Inflammatory macrophage (primary cell): ENCODE measurements at places on chromosomes 2 and 18.

DNA sequence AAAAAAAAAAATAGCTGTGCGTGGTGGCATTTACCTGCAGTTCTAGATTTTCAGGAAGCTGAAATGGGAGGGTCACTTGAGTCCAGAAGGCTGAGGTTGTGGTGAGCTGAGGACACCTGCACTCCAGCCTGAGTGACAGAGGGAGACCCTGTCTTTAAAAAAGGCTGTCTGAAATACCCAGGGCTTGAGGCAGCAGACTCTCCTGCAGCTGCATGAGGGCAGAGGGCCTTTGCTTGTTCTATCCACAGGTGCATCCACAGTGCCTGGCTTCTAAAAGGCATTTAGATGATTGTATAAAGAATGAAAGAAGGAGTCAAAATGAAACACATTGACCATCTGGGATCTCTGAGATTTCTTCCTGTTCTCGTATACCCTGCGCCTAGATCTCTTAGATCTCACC, 152.9 kb downstream of the MGAT5 start:
- DNase-seq, result no peak

- DNase-seq, result no peak
Measured at GRCh38 chr18:68763083-68763482, 34.8 kb upstream of the CCDC102B start.

DNA sequence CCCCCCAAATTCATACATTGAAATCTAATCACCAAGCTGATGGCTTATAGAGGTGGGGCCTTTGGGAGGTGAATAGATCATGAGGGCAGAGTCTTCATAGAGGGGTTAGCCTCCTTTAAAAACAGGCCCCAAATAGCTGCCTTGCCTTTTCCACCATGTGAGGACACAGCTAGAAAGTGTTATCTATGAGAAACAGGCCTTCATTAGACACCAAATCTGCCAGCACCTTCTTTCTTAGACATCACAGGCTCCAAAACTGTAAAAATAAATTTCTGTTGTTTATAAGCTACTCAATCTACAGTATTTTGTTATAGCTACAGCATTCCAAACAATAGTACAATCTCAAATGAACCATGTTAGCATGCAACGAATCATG, 459.3 kb upstream of the GCFC2 start:
- no peak for DNase-seq

GRCh38 chr2:15042801-15043217, 410.3 kb downstream of the LRATD1 start:
- no peak for DNase-seq

- no peak for DNase-seq
Measured at GRCh38 chr2:194301946-194302345, 1355.1 kb upstream of the SLC39A10 start.

GRCh38 chr2:64848363-64848762, 140.8 kb upstream of the SLC1A4 start:
- no peak for DNase-seq

DNA sequence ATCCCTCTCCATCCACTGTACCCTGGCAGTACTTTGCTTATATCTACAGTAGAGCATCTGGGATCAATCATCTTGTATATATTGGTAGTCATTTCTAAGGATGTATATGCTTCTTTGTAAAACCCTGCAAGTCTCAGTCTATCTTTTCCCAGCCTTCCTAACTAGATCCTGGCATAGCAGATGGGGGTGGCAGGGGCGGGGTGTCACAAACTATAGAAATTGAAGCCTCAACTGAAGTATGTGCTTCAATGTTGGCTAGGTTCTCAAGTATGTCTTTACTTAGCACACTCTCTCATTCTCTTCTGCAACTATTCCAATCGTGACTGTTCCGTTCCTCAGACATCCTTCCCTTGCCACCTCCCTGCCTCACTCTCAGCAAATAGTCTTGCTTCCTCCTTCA, 30.1 kb upstream of the AGPS start:
- DNase-seq, result no peak

GRCh38 chr2:36633470-36634092, 35.6 kb upstream of the FEZ2 start:
- DNase-seq, result no peak

GRCh38 chr2:191545361-191545760, 132.6 kb upstream of the NABP1 start:
- DNase-seq, result no peak

GRCh38 chr2:70199320-70199864, 8.6 kb upstream of the C2orf42 start:
- no peak for DNase-seq

DNA sequence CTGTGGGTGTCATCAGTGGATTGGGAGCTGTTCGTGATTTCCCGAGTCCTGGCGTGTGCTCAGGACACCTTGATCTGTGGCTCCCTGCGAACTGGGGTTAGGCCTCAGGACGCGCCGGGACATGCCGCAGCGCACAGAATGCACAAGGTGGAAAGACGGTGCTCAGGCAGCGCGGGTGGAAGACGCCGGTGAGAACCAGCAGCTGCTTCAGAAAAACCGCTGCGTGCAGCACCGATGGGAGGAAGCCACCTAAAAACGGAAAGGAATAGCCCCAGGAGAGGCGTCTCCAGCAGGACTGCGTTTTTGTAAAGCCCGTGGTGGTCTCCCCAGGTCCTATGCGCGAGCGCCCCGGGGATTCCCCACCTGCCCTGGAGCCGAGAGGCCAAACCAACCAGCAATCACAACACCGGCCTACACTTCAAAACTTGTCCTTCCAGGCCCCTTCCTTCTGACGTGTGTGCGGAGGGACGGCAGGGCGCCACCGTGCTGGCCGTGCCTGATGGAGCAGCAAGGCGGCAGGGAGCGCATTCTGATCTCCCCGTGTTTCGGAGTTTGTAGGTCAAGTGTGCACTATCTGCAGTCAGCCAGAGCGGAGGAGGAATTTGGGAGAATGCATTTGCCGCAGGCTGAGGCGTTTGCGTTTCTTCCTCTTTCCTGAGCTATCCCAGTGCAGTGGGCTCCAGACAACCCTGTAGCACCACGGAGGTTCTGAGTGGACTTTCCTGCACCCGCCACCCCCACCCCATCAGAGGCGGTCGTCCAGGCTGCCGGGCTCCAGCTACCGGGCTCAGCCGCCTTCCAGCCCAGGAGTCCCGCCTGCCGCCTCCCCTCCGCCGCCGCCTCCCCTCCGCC, 32.2 kb downstream of the RTP5 start:
- DNase-seq, result no peak

GRCh38 chr2:20680744-20681375, 13.9 kb downstream of the GDF7 start:
- DNase-seq, result no peak

DNA sequence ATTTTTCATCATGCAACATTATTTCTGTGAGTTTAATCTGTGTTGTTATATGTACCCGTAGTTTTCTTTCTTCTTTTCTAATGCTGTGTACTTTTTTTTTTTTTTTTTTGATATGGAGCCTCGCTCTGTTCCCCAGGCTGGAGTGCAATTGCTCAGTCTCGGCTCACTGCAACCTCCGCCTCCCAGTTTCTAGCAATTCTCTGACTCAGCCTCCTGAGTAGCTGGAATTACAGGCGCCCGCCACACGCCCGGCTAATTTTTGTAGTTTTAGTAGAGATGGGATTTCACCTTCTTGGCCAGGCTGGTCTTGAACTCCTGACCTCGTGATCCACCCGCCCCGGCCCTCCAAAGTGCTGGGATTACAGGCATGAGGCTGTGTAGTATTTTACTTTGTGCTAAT, 155.4 kb downstream of the GALR1 start:
- DNase-seq, result no peak

GRCh38 chr2:105235388-105236059, 6.0 kb upstream of the GPR45 start:
- DNase-seq, result peak; percentile 71

DNA sequence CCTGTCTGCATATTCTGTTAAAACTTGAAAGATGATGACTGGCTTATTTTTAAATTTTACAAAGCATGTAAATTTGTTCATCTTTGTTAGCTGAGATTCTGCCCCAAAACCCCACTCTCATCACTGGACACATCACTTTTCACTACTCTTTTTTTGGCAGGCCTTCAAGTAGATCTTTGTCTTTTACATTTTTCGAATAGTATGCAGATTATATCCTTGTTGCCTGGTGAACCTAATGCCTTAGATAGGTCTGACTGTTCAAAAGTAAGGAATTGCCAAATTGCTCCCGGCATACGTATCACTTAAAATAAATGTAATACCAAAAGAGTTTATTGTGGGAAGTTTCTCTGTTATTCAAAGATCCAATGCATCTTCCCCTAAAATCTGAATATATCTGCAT, 303.3 kb downstream of the XIRP2 start:
- DNase-seq, result no peak

DNA sequence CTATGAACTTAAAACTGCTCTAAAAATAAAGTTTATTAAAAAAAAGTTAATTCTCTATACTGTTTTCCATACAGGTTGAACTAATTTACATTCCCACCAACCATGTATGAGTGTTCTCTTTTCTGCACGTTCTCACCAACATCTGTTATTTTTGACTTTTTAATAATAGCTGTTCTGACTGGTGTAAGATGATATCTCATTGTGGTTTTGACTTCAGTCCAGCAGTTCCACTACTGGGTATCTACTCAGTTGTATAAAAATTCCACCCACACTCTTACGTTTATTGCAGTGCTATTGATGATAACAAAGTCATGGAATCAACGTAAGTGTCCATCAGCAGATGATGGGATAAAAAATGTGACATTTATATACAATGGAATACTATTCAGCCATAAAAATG, 33.7 kb downstream of the SPAG16 start:
- DNase-seq, result no peak

- peak; percentile 27 for DNase-seq
Measured at GRCh38 chr2:79511320-79511951, 1.4 kb upstream of the CTNNA2 start.

DNA sequence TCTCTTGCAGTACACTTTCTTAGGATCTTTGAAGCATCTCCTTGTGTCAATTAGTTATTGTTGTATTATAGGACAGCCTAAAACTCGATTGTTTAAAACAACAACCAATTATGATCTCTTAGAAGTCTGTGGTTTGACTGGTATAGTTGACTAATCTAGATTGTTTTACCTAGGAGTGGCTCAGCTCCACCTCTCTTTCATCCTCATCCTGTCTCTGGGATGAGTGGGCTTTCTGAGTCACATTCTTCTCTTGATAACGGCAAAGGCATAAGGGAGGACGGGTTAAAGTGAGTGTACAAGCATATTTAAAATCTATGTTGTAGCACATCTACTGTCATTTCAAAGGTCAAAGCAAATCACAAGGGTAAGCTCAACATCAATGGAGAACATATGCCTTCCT, 102.3 kb upstream of the GULP1 start:
- no peak for DNase-seq

DNA sequence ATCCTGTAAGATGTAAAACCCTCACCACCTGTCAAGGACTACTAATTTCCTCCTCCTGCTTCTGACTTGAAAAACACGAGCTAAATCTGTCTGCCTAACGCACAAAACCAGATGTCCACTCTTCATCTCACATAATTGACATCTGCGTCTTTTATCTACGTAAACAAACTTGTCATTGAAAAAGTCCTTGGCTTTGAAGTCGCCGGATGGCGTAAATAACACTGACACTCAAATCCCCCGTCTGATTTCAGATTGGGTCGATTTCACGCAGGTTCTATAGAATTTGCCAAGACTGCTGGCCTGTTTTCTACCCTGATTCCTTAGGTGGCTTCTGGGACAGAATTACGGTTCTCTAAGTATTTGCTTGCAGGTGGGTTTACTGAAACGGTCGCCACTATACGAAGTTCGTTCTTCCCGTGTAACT, 539 bp upstream of the MOB4 start:
- DNase-seq, result no peak
